ENCODE measurements at places on chromosomes 2 and 18. TPM values are rescaled to one million over a fixed set of nuclear protein-coding genes. Genes with fewer than 3 reads are reported as not detected.

- H3K4me3 ChIP-seq: no peak overlapping the region
- H3K27ac ChIP-seq: no peak overlapping the region
- H3K4me1 ChIP-seq: peaks cover 18% of the 10 kb centered on the region
- H3K36me3 ChIP-seq: no peaks in the 10 kb centered on the region
- DNase-seq: no peak
Measured at GRCh38 chr2:208363485-208363884, 43.1 kb upstream of the PTH2R start.

DNA sequence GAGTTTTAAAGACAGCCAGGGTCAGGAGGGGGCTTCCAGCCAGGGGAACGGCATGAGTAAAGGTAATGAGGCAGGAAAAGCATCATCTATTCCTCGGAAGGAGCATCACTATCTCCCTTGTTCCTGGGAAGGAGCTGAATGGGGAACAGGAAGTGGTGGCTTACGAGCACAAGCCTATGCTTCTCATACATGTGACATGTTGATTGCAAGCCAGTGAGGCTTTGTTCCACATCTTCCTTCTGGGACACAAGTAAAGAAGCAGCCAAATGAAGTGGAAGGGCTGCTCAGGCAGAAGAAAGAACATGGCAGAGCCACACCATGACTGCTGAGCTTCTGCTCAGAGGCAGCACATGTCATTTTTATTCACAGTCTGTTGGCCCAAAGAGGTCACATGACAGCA is 15.1 kb upstream of the LMAN1 start:
- no peaks in the 10 kb centered on the region for H3K4me1 ChIP-seq
- peaks cover 18% of the 10 kb centered on the region for H3K27me3 ChIP-seq
- no peak overlapping the region for H3K27ac ChIP-seq
- H3K36me3 ChIP-seq: no peaks in the 10 kb centered on the region
- no peak overlapping the region for H3K4me3 ChIP-seq

FAM110C gene
- not detected for total RNA-seq

- DNase-seq: no peak
- H3K36me3 ChIP-seq: no peaks in the 10 kb centered on the region
- no peaks in the 10 kb centered on the region for H3K27me3 ChIP-seq
- H3K4me1 ChIP-seq: peaks cover 17% of the 10 kb centered on the region
- 0 out of 2 replicates have a peak overlapping the region, but pooled peaks have one; percentile 48 for H3K27ac ChIP-seq
- no peak overlapping the region for H3K4me3 ChIP-seq
Measured at GRCh38 chr2:224008702-224009261, 30.3 kb downstream of the SERPINE2 start.

CABYR gene
- total RNA-seq: 9.5 TPM

DNA sequence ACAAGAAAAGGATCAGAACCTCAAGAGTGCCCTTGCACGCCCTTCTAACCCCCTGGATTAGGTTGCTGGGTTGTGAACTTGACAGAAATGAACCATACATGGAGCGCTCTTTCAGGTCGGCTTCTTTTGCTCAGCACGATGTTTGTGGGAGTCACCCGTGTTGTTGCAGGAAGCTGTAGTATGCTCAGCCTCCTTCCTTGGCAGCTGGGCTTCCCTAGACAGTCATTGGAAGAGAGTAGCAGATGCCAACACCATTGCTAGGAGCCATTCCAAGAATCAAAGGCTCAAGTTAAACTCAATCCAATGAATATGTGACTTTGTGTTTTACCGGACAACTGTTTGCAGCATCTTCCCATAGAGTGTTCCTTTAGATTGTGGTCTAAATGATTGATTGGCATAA is 47.0 kb downstream of the RAB12 start:
- H3K27me3 ChIP-seq: no peaks in the 10 kb centered on the region
- no peak overlapping the region for H3K4me3 ChIP-seq
- H3K27ac ChIP-seq: no peak overlapping the region
